ENCODE measurements at places on chromosomes 7 and 10.

- DNase-seq: no peak
Measured at GRCh38 chr10:32234471-32234870, 112.5 kb downstream of the EPC1 start.

GRCh38 chr10:68188835-68189234 lies 43.1 kb downstream of the ATOH7 start:
- no peak for DNase-seq

GRCh38 chr7:135645296-135645904 lies 16.9 kb upstream of the STMP1 start:
- no peak for DNase-seq

DNA sequence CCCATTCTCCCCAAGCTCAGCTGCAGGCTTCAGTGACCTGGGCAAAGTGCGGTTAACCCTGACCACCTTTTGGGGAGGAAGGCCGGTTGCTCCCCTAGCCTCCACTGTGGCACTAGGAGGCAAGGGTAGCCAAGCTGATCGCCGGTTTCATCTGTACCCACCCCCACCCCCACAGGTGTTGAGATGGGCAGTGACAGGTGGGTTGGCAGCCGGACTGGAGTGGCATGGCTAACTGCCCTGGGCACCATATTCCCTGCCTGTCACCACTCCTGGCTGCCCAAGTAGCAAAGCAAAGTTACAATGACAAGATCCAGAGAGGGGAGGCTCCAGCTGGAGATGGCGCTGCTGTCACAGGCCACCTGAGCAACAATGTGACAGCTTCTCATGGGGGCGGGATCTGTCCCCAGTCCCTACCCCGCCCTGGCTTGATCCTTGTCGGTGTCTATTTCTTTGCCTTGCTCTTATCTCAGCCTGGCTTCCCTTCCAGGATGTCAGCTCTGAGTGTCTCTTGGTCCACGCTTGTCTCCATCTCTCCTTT lies 27.0 kb upstream of the BMS1 start:
- DNase-seq: no peak

DNA sequence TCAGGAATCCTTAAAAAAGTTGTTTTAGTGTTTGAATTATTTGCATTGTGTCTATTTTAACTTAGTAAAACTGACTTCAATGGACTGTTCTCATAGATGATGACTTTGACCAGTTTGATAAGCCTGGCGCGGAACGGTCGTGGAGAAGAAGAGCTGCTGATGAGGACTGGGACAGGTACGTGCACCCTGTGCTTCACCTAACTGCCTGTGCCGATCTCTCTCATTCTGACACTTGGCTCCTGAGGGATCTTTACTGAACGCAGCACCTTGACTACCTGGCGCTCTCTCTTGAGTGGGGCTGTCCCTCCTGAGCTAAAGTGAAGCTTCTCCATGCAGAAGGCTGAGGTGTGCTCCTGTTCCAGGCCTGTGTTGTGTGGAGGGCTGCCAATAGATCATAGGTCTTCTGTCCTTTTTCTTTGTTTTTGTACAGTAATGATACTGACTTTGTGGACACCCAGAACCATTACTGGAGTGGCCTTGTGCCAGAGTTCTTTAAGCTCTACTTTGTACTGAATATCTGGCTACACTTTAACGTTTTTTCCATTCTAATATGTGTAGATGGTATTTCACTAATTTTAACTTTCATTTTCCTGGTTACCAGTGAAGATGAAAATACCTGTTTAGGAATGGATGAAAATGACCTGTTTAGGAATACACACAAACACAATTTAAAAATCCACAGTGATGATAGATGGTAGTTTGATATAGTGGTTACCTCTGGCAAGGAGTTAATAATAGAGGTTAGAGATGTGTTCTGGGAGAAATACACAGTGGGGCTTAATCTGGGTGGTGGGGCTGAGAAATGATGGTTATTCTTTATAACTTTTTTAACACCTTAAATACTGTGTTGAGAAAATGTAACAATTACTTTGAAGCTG lies 20.9 kb downstream of the RBM33 start:
- DNase-seq: no peak

DNA sequence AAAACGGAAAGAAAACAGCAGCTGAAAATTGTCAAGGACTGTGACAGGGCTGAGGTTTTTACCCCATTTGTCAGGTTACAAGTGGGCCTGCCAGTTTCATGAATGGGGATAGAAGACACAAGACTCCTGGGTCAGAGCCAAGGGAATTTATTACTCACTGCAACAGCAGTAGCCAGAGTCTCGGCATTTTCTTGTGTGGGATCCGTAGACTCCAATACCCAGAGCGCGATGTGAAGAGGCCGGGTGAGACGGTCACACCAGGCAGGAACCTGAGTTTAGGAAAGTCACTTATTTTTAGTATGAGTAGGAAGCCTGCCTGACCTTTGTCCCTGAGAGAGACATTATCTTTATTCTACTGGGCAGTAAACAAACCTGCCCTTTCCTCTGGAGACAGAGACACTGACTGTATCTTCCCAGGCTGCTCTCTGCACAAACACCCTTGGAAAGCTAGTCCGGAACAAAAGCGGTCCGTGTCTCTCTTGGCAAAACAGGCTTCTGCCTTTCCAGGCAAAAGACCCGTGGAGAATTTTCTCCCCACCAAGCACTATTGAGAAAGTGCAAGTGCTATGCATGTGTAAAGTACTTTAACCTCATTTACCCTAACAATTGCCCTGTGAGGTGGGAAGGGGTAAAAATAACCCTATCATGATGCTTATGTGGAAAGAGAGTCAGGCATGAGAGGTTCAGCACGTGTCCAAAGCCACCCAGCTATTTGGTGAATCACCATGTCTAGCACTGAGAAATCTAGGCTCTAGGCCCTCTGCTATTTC lies 58.4 kb downstream of the JCAD start:
- DNase-seq: no peak

GRCh38 chr10:47067949-47068940 lies 157.0 kb downstream of the PTPN20 start:
- DNase-seq: no peak

- DNase-seq: no peak
Measured at GRCh38 chr7:132935608-132936007, 146.3 kb downstream of the CHCHD3 start.

DNA sequence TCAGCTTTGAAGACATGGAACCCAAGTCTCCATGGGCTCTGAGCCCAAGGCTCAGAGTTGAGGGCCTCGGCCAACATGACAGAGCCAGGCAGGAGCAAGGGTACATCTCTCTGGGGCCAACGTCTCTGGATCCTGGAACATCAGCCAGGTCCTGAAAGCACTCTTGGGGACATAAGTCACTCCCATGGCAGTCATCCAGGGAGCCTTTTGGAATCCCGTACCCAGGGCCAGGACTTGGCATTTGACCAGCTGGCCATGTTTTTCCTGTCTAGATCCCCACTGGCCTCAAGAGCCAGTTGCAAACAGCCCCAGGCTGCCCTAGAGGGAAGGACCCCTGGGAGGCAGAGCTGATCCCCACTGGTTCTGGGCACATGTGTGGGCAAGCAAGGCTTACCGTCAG lies 4.3 kb upstream of the CXCL12 start:
- no peak for DNase-seq

DNA sequence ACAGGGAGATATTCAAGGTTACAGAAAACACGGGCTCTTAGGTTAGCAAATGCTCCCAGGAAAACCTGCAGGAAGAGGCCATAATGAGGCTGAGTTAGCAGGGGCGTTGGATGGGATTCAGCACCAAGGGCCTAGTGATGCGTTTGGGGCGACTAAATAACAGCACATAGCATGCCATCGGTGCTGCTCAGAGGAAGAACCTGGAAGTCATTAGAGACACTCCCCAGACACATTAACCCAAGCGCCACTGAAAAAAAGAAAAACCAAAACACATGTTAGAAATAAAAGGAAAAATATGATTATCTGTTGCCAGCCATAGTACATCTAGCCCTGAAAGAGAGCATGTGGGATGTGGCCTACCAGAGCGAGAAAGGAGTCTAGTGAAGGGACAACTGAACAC lies 28.8 kb upstream of the OPALIN start:
- no peak for DNase-seq

DNA sequence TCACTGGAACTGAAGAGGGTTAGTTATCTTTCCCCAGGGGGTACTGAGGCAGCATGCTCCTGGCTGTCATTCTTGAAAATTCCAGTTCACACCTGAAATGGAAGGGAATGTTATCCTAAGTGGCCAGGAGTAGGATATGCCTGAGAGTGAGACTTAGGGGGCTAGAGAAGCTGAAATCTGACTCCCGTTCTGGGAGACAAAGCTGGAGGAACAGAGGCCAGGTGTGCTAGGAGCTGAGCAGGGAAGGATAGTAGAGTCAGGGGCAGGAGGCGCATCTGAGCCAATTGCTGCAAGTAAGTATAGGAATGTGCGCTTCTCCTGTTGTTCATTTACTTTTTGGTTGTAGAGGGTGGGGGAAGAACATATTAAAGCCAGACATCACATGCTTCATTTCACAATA lies 58.1 kb upstream of the KIAA1217 start:
- DNase-seq: no peak
